HAP-1 (cell line): ENCODE measurements at places on chromosomes 16 and 17.
A peak's percentile ranks its signal among the peaks of the same experiment; 100 is the strongest.

DNA sequence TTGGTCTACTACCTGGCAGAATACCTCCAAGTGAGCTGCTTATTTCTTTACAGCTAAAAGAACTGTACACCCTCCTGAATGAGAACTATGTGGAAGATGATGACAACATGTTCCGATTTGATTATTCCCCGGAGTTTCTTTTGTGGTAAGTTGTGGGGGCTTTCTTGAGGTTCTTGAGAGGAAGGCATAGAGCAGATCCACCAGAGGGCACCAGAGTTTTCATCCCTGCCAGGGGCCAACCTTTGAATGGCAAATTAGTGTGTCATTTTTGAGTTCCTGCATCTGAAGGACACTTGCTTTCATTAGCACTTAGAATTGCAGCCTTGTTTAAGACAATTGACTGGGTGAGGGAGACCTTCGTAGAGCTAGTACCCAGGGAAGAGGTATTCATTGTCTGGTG is 35.0 kb downstream of the NMT1 start:
- peak; percentile 10 for DNase-seq

DNA sequence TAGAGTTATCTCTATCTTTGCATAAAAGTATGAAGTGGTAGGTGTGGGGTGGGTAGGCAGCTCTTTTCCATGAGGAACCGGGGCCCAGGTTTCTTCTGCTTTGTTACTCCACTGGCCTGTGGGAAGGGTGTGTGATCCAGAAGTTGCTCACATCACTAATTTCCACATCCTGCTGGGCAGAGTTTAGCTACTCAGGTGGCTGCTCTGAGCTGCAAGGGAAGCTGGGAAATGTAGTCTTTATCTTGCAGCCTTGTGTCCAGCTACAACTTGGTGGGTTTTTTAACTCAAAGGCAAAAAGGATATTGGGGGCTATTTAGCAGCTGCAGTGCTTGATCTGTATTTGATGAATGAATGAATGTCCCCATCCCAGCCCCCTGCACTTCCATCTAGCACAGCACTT is 335.3 kb downstream of the SNX29 start:
- no peak for DNase-seq

DNA sequence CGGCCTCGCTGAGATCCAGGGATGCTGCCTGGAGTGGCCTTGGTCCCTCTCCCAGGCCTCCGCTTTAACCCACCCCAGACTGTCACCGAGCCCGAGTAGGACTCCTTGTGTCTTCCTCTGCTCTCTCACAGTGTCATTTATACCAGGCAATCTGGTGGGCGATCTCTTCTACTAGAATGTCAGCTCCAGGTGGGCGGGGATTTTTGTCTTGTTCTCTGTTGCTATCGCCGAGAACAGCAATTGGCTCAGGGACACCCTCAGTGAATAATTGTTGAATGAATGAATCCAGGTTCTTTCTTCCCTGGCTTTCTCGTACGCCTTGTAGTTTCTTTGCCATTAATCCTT is 591 bp downstream of the DHX38 start:
- DNase-seq, result no peak

- DNase-seq, result no peak
Measured at GRCh38 chr17:62821189-62822079, 13.3 kb upstream of the MARCHF10 start.

- DNase-seq, result no peak
Measured at GRCh38 chr17:20184181-20184580, 175.0 kb downstream of the SPECC1 start.

DNA sequence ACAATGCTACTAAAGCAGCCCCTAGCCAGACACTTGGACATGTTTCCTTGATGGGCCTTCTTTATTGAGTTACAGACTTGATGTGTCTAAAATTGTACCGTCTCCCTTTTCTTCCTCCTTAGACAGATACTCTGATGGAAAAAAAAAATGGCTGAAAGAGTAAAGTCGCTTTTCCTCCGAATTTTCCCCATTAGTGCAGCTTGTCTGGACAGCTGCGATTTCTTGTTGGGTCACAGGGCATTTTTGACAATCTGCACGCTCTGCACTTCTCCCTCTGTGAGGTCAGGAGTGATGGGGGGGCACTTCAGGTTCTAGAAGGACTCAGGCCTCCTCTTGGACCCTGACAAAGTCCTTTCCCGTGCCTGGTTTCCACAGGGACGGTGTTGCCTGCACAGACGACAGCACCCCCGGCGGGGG is 968 bp upstream of the PRKAR1A start:
- DNase-seq, result no peak

DNA sequence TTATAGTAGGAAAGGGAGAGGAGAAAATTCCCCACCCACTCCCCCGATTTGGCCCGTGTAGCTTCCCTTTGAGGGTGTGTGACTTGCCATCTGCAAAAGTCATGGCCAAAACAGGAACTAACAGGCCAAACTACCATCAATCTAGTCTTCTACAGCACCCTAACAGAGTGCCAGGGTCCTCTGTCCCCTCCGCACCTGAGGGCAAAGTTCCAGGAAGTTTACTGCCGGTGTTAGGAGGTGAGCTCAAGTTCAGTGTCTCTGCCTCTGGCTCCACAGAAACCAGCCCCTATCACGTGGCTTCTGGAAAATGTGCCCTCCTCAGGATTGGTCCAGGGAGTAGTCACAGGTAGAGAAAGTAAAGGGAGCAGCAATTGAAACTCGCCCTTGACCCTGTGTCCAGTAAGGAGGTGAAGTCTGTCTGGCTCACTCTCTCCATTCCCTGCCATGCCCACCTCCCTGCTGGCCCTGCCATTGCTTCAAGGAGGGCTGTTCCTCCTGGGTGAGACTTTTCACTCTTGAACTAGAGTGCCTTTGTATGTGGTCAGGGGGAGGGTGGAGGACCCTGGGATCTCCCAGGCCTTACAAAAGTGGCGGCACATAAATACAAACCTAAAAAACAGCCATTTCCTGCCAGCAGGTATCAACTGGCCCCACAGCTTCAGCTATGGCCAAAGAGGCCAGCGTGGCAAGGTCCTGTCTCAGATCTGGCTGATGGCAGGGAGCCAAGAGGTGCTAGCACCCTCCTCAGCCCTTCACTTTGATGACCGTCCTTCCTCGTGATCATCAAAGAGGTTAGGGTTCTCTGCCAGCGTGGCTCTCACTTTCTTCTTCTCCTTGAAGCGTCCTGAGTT is 5.3 kb downstream of the PRR15L start:
- no peak for DNase-seq

DNA sequence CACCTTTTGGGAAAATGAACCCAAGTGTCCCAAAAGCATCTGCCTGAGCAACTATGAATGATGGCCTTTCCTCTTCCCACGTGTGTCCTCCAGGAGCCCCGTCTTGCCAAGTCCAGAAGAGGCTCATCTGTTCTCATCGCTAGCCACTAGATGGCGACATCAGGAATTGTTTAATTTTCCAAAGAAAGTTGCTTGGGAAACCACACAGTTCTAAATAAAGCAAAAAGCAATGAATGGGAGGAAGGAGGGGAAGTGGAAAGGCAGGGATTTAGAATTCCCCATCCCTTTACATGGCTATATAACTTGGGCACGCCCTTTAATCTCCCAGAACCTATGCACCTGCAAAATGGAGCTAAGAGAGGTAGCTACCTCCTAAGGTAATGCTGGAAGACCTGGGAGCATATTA is 9.0 kb upstream of the CDH5 start:
- peak; percentile 54 for DNase-seq

- DNase-seq, result no peak
Measured at GRCh38 chr16:84712138-84712671, 12.4 kb downstream of the USP10 start.

GRCh38 chr17:7834957-7835813 is 1.2 kb downstream of the KDM6B start:
- peak; percentile 96 for DNase-seq

DNA sequence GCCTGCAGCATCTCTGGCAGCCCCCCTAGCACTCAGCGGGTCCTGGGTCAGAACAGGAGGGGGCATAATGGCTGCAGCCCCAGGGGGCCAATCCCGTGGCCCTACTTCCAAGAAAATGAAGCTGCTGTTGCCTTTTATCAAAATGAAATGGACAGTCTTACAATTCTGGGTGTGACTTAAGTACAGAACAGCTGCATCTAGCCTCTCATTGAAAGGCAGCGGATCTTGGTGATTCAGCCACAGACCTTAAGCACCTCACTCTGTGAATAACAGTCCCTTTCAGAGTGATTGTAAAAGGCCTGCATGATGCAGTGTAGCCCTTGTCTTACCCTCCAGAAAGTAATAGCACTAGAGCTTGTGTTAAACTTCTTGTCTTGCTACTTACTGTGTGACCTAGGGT is 11.5 kb upstream of the UMOD start:
- no peak for DNase-seq

DNA sequence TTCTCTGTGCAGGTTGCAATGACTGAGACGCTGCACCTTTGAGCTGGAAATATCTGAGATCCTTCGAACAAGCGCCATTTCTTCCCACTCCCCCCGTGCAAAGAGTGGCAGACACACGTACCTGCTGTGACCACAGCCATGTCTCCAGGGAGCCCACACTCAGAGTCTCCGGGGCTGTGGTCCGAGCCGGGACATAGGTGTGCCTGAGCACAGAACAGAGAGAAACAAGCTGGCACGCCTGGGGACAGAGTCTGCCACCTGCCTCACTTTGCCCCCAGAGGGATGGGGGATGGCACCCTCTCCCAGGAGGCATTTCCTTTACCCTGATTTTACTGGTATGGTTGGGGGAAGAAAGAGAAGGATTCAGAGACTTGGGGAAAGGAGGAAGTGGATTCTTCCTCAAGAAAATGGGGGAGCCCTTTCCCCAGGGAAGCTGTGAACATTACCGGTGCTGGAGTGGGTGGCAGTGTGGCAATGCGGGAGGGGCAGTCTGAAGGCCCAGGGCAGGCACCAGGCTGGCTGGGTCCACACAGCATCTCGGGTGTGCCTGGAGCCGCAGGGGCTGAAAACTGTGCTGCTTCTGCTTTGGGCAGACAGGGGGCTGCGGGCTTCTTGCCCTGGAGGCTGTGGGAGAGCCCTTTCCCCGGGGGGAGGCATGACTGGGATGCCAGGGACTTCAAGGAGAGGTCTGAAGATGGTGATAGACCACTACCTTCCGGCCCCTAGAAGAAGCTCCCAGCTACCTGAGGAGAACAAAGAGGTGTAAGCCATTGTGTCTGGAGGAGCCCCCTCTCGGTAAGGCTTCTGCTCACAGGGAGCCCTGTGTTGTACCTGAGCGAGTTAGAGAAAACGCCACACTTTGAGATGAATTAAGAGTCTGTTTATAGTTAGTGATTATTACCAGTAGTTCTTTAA is 6.6 kb upstream of the PIK3R6 start:
- DNase-seq, result no peak

- no peak for DNase-seq
Measured at GRCh38 chr17:79845601-79845949, 6.3 kb upstream of the CBX4 start.

DNA sequence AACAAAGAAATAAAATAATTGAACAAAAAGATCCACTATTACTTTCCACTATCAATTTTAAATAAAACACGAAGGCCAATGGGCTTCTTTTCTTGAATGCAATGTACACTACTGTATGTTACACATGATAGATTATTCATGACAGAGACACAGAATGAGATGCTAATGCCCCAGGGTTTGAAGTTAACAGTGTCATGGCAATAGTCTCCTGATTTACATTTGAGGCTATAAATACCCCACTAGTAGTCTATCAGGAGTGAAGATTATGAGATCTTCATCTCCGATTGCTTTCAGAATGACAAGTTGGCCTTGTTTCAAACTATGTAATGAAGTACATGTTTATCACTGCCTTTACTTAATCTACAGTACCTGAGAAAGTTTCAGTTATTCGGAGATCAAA is 84.4 kb downstream of the RPGRIP1L start:
- no peak for DNase-seq

GRCh38 chr17:4617090-4617489 is 24.4 kb downstream of the ALOX15 start:
- no peak for DNase-seq

DNA sequence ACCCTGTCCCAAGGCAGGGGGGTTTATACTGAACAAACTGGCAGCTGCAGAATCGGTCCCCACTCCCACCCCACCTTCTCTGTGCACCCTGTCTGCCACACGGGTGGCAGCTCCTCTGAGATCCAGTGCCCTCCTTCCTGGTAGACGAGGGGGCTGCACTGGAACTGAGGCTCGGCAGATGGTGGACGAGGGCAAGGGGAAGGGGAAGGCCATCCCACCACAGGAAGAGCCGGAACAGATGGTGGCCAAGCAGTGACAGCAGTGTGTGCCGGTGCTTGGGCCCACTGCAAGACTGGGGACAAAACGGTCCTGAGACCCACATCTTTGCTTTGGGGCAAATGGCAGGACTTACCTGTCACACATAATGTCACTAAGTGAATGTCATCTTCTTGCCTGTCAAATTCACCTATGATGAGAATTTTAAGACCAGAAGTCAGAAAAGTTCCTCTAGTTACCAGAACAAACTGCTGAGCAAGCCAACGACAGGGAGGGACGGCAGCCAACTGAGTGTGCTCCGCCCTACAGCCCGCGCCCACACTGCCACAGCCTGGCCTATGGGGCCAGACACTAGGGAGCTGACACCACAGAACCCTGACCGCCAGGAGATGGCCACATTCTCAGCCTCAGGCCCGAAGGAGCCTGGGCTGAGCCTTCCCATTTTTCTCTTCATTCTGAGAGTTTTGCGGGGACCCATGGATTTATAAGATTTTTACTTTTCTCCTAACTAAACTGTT is 14.4 kb downstream of the NTAN1 start:
- DNase-seq, result no peak

DNA sequence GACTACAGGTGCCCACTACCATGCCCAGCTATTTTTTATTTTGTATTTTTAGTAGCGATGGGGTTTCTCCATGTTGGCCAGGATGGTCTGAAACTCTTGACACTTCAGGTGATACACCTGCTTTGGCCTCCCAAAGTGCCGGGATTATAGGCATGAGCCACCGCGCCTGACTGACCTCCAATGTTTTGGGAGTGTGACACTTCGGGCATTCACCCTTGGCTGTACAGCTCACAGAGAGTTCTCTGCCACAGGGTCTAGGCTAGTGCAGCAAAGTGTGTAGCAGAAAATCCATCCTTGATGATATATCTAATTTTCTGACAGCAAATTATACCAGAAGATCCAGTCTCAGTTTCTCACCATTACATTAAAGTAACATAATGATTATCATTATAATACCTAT is 14.1 kb downstream of the FAM20A start:
- DNase-seq, result no peak

DNA sequence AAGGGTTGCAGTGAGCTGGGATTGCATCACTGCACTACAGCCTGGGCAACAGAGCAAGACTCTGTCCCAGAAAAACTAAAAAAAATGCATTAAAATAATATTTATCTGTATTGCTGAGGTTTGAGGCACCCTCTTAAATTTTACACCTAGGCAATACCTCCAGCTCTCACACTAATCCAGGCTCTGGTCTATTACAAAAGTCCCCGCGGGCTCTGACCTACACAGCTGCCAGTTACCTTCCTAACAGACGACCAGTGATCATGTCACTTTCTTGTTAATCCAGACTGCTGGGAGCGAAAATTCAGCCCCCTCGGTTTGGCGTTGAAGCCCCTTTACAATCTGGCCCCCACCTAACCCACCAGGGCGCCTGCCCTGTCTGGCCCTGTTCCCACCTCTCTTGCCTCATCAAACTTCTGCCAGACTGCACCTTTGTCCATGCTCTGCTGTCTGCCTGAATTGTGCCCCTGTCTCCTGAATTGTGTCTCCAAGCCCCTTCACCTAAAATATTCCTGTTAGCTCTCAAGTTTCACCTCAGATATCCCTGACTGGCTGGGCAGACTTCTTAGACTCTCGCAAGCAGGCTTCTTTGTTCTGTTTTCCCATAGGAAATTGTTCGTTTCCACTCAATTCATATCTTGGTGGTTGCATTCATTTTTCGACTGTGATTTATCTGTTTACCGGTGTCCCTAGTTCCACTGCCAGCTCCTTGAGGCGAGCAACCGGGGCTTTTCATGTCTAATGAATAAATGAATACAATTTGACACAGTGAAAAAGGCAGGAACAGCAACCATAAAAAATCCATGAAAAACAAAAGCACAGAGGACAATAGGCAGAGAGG is 65.9 kb downstream of the PITPNC1 start:
- peak; percentile 80 for DNase-seq
